Right renal cortex interstitium (tissue), 3 donors: ENCODE measurements at places on chromosomes 1 and 21. TPM values are rescaled to one million over a fixed set of nuclear protein-coding genes. Genes with fewer than 3 reads are reported as not detected.

HMCN1 gene
- 58.5 TPM for polyA plus RNA-seq

IVL gene
- 0.21 TPM for polyA plus RNA-seq

NBPF6 gene
- not detected for polyA plus RNA-seq

SPATA1 gene
- 2.0 TPM for polyA plus RNA-seq

GPR161 gene
- polyA plus RNA-seq, result 19.8 TPM

RGS16 gene
- polyA plus RNA-seq, result 0.71 TPM

STPG1 gene
- 12.4 TPM for polyA plus RNA-seq

DMRTA2 gene
- polyA plus RNA-seq, result not detected

MTARC2 gene
- polyA plus RNA-seq, result 49.0 TPM

GLUL gene
- 300 TPM for polyA plus RNA-seq

C2CD4D gene
- not detected for polyA plus RNA-seq

RIMKLA gene
- polyA plus RNA-seq, result 0.47 TPM

ALPL gene
- polyA plus RNA-seq, result 29.1 TPM

TCHHL1 gene
- not detected for polyA plus RNA-seq

CYP4A11 gene
- 30.0 TPM for polyA plus RNA-seq

FCRL1 gene
- 0.06 TPM for polyA plus RNA-seq

SPRR5 gene
- not detected for polyA plus RNA-seq

CD1E gene
- polyA plus RNA-seq, result 0.30 TPM

C1orf115 gene
- polyA plus RNA-seq, result 27.9 TPM

IL19 gene
- 0.89 TPM for polyA plus RNA-seq

DPT gene
- polyA plus RNA-seq, result not detected

IL24 gene
- polyA plus RNA-seq, result 0.18 TPM

C1orf167 gene
- 0.36 TPM for polyA plus RNA-seq

PGLYRP3 gene
- not detected for polyA plus RNA-seq

KIF14 gene
- 6.5 TPM for polyA plus RNA-seq
